ENCODE measurements at places on chromosomes 3 and 15.

DNA sequence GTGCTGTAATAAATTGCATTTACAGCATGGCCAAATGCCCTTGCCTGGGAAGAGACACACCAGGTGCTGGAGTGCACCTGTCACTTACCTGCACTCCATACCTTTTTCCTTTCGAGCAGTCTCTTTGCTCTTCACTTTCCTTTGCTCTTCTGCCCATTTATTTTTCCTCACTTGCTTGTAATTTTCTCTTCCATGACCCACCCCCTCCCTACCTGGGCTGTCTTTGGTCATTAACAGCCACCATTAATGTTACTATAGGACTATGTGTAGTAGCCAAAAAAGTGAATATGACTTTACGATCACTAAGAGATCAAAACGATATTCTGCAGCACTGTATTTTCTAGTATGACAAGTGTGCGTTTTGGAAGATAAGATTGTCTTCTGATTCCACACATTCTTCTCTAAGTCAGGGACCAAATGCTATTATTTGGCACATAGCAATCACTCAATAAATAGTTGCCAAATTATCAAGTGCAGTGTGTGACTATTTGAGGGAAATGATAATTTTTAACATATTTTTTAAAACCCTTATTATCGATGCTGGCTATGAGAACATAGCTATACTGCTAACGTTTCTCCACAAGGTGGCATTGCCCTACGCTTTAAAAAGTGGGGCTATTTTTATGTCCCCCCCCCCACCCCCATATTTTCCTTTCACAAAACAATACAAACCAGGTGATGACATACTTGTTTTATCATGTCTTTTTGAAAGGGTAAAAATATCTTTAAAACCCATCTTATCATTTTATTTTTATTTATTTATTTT lies 114.4 kb downstream of the GHSR start:
- no peak for DNase-seq

- no peak for DNase-seq
Measured at GRCh38 chr3:170469151-170470062, 50.7 kb downstream of the CLDN11 start.

DNA sequence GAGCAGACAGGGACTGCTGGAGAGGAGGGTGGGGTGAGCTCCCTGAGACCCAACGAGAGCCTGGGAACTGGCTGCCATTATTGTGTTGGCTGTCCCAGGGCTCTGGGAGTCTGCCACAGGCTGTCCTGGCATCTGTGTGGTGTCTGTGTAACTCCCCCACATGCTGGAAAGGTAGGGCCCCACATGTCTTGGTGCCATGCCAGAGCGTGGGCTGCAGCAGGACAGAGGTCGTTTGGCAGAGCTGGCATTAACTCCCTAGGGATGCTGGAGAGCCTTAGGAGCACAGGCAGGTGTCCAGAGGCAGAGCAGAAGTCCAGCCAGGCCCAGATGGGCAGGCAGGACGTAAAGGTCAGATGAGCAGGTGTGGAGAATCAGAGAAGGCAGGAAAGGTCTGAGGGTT lies 9.7 kb downstream of the TIMP4 start:
- no peak for DNase-seq

DNA sequence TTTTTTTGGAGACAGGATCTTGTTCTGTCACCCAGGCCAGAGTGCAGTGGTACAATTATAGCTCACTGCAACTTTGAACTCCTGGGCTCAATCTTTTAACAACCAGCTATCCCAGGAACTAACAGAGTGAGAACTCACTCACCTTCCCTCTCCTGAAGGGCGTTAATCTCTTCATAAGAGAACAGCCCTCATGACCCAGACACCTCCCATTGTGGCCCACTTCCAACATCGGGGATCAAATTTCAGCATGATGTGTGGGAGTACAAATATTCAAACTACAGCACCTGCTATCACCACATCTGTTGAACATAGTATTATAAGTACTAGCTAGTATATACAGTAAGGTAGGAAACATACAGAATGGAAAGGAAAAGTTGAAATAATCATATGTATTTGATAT lies 132.5 kb downstream of the DOCK3 start:
- DNase-seq: no peak

GRCh38 chr15:97963779-97964178 lies 3.3 kb downstream of the ARRDC4 start:
- DNase-seq: no peak

GRCh38 chr3:67006460-67006859 lies 8.4 kb downstream of the KBTBD8 start:
- no peak for DNase-seq

GRCh38 chr3:12615266-12615665 lies 48.7 kb downstream of the RAF1 start:
- no peak for DNase-seq

GRCh38 chr3:45742461-45743089 lies 53.4 kb downstream of the SACM1L start:
- DNase-seq: no peak

DNA sequence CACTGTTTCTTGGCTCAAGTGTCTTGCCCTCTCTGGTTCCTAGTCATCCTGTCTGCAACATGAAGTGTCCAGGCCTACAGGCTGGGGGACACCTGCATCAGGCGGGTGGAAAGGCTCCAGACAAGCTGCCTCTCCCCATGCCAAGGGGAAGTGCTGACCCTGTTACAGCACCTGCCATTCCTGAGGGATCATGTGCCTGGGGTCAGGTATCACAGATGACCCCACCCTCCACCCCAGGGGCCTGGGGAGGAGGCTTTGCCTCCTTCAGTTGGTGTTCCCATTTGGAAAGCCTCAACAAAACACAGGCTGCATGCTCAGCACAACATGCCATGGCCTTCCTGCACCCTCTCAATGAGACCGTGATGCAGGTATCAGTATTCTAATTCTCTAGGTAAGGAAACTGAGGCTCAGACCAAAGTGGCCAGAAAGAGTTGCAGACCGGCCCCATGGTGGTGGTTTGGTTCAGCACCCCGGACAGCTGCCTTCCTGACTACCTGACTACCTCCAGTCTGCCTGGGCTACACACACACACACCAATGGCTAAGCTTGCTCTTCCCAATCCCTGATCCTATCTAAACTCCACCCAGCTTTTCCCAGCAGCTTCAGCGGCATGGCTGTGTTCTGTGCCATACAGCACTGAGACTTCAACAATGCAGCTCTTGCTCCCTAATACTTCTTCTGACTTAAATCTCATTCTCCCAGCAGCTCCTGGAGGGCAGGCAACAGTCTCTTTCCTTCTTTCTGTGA lies 69.7 kb upstream of the LINGO1 start:
- DNase-seq: no peak

DNA sequence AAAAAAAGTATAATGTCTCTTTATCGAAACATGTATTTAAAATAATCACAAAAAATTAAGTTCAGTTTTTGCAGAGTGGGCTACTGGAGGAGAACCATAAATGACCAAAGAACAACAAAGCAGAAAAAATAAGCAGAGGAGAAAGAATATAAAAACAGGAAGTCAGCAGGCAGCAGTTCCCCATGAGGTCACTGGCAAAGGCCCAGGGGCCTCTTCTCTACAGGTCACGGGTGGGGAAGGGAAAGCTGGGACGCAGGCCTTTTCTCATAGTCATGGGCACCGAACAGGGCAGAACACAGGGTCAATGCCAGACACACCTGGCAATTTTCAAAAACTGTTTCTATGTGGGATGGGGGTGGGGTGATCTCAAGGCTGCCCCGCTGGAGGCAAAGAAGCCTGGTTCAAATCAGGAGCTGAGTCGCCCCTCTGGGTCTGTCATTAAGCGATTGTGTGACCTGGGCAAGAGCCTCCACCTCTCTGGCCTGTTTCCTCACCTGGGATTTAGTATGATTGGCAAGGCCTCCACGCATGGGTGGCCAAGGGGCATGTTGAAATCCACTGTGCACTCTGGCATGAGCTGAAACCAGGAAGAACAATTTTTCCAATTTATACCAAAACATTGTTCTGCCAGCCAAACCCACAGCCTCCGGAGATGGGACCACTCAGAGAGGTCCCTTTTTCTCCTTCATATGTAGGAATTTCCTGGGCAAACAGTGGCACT lies 43.8 kb upstream of the UACA start:
- no peak for DNase-seq

DNA sequence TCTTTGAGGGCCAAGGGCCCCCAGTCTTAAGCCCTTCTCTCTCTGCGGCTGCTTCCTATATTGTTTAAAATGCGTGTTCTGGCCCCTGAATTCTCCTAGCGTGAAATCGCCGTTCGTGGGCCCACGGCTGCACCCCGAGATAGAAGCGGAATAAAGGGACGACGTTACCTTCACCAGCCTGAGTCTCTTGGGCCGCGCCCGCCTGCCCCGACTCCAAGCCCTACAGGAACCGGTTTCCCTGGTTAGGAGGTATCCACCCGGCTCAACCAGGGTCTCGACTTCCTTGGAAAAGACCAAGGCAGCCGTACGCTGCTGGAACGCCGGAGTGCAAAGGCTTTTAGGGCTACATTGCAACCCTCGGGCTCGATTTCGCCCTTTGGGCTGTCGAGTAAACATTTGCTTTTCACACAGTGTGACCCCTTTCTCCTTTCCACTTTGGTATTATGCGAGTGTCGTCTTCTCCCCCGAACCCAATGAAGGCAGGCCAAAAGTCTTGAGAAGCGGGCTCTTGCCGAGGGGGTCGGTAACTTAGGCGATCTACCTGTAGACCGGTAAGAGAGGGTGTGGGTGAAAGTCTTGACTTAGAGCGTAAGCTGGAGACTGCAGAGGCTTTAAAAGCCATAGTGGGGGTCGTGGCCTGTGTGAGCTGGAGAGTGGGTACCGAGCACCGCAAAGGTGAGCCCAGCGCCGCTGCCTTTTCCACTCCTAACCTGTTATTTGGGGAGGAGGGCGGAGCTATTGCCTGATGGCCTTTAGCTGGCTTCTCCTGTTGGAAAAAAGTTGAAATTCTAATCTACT lies 2.0 kb downstream of the TRIM71 start:
- no peak for DNase-seq

- peak; percentile 27 for DNase-seq
Measured at GRCh38 chr3:45187694-45188141, 38.4 kb downstream of the TMEM158 start.

DNA sequence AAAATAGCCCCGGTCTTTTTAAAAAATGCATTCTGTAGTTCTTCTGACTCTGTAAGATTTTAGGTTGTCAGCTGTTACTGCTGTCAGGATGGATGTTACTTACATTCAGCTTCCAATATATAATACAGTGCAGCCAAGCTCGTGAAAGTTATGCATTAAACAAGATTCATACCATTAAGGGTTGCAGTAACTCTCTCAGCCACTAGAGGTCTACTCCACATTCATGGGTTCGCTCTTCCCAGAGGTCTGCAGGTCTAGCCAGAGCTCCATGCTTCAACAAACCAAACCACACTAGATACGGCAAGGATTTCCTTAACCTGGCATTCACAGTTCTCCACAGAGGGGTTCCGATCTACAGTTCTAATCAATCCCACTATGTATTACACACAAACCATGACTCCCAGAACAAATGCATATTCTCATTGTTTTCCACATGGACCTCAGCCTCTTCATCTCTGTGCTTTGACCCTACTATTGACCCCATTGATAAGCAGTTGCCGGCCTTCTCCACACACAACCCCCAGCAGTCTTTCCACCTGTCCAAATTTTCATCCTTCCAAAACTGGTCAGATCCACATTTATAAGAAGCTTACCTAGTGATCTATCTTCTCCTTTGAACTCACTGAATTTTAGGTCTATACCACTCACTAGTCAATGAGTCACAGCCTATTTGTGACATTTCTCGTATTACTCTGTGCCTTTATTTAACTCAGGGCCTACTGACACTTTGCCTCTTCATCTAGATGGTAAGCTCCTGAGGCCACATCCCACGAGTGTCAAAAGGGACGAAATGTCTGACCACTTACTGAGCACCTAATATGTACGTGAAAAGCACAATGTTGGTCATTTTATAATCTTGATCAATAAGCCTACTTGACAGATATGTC lies 33.7 kb downstream of the RORA start:
- DNase-seq: no peak

- no peak for DNase-seq
Measured at GRCh38 chr3:33438881-33439545, 1.2 kb downstream of the UBP1 start.

GRCh38 chr3:149401212-149401925 lies 23.9 kb upstream of the TM4SF1 start:
- no peak for DNase-seq

DNA sequence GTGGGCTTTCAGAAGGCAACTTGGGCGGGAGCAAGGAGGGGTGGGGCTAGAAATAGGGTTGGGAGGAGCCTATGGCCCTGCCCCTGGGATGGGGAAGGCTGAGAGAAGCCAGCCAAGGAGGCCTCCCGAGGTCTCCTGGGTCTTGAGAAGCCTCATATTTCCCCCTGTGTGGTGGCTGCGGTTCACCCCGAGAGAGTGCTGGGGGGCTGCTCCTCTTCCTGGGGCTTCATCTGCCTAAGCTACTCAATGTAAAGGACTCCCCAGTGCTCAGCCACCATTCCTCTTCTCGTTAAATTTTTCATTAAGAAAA lies 174.3 kb downstream of the SMAD6 start:
- DNase-seq: no peak

- no peak for DNase-seq
Measured at GRCh38 chr3:98772022-98772421, 8.9 kb downstream of the ST3GAL6 start.

DNA sequence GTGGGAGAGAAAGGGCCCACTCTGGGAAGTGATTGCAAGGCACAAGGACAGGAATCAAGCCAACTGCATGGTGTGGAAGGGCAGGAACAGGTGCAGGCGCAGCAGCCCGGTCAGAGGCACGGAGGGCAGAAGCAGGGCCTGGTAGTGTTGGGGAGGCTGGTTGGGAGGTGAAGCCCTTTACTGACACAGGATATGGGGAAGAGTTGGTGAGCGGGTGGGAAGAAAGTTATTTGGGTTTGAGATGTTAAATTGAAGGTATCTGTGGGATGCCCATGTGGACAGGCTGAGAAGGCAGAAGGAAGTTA lies 83.6 kb upstream of the ABHD2 start:
- no peak for DNase-seq

DNA sequence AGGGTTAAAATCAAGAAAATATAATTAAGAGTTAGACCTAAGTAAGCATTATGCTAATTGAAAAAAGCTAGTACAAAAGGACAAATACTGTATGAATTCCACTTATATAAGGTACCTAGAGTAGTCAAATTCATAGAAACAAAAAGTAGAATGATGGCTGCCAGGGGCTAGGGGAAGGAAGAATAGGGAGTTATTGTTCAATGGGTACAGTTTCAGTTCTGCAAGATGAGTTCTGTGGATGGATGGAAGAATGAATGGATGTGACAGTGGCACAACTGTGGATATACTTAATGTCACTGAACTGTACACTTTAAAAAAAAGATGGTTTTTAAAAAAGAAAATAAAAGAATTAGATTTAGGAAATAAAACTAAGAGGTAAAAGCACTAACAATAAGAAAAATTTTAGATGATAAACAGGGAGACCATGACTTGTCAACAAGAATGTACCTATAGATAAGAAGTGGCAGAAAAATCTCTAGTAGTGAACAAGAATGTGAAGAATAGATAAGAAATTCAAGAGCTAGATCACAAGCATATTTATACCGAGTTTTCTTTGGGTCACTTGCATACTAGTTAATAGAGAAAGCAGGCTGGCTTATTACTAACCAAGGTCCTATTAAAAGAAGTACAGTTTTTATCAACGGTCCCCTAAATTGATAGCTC lies 5.5 kb downstream of the IFT80 start:
- no peak for DNase-seq

- no peak for DNase-seq
Measured at GRCh38 chr3:81716870-81717509, 44.5 kb downstream of the GBE1 start.

- DNase-seq: no peak
Measured at GRCh38 chr3:113551820-113552219, 19.5 kb downstream of the SIDT1 start.

- no peak for DNase-seq
Measured at GRCh38 chr3:72887343-72887704, 522 bp upstream of the GXYLT2 start.

GRCh38 chr3:156166808-156167207 lies 46.4 kb downstream of the KCNAB1 start:
- DNase-seq: no peak

- DNase-seq: no peak
Measured at GRCh38 chr3:21328711-21329390, 422.2 kb downstream of the ZNF385D start.
